ENCODE measurements at places on chromosomes 13 and 19.

GRCh38 chr13:109803825-109804224 is 17.4 kb upstream of the IRS2 start:
- no peak for DNase-seq

DNA sequence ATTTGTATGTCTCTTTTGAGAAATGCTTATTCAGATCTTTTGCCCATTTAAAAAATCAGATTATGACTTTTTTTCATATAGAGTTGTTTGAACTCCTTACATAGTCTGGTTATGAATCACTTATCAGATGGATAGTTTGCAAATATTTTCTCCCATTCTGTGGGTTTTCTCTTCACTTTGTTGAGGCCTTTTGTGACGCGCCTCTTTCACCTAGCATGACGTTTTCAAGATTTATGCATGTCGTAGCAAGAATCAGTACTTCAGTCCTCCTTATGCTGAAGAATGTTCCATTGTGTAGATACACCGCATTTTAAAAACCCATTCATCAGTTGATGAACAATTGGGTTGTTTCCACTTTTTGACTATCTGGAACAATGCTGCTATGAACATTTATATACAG is 13.4 kb downstream of the PABPC3 start:
- no peak for DNase-seq

GRCh38 chr13:42394711-42395085 is 122.7 kb downstream of the AKAP11 start:
- DNase-seq = no peak

DNA sequence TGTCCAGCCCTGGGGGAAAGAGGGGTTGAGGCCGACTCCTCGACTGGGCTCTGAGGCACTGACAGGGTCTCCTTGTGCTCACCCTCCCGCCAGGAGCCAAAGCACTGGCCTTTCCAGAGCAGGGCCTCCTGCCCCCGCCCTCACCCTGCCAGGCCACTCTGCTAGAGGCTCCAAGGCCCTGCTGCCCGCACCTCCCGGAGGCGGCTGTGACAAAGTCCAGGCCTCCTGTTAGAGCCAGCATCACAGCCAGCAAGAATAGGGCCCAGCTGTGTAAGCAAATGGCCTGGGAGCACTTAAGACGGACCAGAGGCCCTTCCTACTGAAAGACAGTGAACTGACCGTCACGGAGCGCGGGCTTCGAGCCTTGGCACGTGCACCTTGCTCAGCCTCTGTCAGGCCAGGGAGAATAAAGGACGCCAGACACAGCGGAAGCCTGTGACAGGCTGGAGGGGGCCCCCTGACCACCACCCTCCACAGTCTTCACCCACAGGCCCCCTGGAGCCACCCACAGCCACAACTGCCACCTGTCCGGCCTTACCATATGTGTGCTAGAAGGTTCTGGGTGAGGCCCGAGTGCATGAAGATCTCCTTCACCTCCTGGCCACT is 50.9 kb downstream of the EPS15L1 start:
- DNase-seq = no peak

DNA sequence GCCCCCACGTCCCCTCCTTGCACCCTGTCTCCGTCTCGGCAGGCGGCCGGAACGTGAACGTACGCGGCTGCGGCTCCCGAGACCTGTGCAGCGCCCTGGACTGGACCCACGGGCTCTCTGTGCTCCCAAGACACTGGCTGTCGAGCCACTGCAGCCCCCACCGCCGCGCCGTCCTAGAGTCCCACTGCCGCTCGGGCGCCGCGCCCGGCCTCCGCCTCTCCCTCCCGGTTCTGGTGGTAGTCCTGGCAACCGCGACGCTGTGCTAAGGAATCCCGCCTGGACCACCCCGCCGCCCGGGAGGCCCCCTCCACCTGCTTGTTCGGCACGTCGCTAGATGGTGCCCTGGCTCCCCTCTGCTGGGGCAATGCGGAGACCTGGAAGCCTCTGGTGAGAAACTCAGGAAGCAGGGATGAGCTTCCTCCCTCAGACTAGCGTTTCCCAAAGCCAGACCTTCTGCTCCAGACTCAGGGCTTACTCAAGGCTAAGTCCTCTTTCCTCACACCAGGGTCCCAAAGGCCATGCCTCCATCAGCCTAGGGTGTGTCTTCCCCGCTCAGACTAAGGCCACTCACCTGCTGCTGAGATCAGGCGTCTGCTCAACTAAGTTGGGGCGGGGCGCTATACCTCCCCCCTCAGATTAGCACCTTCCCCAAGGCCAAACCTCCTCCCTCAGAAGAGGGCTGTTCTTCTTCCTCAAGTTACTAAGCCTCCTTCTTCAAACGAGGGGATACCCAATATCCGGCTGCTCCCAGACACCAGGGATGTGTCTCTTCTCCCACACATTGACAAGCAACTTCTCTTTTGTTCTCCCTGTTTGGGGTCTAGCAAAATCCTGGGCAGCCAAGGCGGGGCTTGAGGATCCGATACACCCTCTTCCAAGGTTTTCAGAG is 16.1 kb upstream of the IRGC start:
- DNase-seq = no peak

All from HTR-8/SVneo (cell line).